ENCODE measurements at places on chromosomes 16 and 17. TPM values are rescaled to one million over a fixed set of nuclear protein-coding genes. Genes with fewer than 3 reads are reported as not detected.
A peak's percentile ranks its signal among the peaks of the same experiment; 100 is the strongest.

KRTAP4-3 gene
- total RNA-seq, result not detected

MYH2 gene
- total RNA-seq, result 0.33 TPM

CCDC43 gene
- total RNA-seq, result 28.8 TPM

NEUROD2 gene
- total RNA-seq, result not detected

GJC1 gene
- 18.8 TPM for total RNA-seq

ACSM5 gene
- total RNA-seq, result 1.6 TPM

PDILT gene
- total RNA-seq, result not detected

- no peak for DNase-seq
Measured at GRCh38 chr17:74527081-74527480, 4.2 kb downstream of the CD300LB start.

DNA sequence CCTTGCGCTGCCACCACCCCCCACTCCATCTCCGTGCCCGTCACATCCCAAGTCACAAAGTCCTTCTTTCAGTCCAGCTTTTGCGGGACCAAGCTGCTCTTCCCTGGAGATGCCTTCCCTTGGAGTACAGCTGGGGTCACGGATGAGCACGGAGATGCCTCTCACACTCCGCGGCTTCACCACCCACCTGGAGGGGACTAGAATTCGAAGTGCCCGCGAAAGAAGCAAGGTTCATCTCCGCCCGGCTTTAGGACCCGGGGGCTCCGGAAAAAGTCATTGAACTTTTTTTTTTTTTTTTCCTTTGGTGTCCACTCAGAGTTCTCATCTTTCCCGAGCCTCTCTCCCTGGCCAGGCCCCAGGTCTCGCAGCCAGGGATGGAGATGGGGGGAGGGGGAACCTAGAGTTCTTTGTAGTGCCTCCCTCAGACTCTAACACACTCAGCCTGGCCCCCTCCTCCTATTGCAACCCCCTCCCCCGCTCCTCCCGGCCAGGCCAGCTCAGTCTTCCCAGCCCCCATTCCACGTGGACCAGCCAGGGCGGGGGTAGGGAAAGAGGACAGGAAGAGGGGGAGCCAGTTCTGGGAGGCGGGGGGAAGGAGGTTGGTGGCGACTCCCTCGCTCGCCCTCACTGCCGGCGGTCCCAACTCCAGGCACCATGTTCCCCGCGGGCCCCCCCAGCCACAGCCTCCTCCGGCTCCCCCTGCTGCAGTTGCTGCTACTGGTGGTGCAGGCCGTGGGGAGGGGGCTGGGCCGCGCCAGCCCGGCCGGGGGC lies at the start of gene FKBP10:
Gene FKBP10, plus strand, starts transcription at position 624 of the 771 bp plus-strand sequence. Its CDS starts 31 bp downstream, at position 655.
- DNase-seq, result peak; percentile 61

GRCh38 chr16:55471448-55472097 lies 7.4 kb upstream of the MMP2 start:
- no peak for DNase-seq

GRCh38 chr17:43393944-43394482 lies 4.8 kb upstream of the ARL4D start:
- DNase-seq, result peak; percentile 86

DNA sequence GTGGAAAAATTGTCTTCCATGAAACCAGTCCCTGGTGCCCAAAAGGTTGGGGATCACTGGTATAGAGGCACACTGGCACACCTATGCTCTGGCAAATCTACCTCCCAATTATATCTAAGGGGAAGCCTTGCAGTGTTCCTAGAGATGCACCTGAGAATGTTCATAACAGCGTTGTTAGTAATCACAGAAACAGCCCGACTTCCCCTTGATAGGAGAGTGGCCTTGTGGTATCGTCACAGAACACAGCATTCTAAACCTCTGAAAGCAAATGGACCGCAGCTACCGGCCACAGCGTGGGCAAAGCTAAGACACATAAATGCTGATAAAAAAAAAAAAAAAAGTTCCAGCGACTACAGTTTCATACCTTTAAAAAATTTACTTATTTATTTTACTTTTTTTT lies 39.1 kb upstream of the ADGRG1 start:
- DNase-seq, result no peak

DNA sequence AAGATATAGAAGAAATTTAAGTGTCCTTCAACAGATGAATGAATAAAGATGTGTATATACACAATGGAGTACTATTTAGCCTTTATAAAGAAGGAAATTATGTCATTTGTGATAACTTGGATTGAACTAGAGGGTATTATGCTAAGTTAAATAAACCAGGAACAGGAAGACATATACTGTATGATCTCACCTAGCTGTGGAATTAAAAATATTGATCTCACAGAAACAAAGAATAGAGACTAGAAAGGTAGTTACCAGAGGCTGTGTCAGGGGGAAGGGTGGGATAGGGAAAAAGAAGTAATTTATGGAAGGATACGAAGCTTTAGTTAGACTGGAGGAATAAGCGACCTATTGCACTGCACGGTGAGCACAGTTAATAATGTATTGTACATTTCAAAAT lies 5.4 kb upstream of the ZNF267 start:
- DNase-seq, result no peak

DNA sequence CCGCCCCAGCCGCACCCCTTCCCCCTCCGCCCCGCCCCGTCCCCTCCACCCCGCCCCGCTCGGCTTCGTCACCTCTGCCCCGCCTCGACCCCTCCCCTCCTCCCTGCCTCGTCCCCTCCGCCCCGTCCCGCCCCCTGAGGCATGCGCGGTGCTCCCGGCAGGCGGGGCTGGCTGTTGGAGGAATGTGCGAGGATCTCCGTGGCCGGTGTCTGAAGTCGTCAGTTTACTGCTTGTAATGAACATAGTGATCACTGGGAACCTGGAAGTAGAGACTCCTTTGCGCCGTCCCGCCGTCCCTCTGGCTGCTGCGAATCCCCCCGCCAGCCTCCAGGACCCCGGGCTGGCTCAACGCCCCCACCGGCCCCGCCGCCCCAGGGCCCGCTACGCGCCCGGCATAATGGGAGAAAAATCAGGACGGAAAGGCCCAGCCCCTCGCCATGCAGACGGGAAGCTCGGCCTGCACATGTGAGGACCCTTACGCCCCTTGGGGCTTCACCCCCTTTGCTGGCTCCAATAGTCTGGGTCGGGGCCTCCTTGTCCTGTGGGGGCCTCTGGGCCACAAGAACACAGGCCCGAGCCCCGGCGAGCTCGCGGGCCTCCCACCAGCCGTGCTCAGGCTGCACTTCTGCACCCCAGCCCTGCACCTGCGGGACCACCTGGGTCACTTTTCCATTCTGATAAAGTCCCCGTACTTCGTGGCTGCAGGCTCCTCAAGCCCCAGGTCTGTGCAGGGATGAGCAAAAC lies 743.1 kb downstream of the KCNJ18 start:
- DNase-seq, result no peak

GRCh38 chr16:60137891-60138290 lies 1403.8 kb upstream of the GOT2 start:
- no peak for DNase-seq

DNA sequence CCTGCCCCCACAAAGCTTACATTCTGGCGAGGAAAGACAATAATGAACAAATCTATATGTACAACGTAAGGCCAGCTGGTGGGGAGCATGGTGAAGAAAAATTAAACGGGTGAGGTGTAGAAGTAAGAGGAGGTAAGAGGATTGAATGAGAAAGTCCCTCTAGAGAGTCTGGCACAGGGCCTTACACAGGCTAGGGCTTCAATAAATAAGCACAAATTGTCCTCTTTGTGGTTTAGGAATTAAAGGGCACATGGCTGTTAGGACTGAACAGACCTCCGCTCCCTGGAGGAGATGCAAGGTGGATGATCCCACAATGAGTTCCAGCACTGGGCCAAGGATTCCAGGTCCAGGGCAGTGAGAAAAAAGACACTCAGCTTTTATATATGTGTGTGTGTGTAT lies 43.1 kb upstream of the HAPSTR1 start:
- DNase-seq, result no peak

DNA sequence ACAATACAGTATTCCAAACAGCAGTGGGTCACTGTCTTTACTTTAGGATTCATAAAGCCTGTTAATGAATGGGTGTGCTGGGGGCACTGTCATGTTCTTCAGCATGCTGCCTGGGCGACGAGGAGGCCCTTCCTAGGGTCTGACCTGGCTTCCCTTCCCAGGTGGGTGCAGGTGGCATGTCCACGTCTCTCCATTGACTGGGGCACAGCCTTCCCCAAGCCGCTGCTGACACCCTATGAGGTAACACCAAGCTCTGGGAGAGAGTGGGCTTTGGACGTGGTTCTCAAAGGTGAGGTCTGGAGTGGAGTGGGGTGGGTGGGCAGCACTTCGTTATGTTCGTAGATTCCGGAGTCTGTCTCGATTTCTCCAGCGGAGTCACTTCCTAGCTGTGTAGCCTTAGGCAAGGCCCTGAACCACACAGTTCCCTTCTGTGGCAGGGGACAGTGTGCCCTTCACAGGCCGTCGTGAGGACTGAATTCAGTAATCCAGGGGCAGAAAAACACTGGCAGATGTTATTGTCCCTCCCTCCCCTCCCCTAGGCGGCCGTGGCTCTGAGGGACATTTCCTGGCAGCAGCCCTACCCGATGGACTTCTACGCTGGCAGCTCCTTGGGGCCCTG lies 771 bp upstream of the OVCA2 start:
- DNase-seq, result no peak

- DNase-seq, result no peak
Measured at GRCh38 chr16:47493381-47494337, 32.5 kb downstream of the PHKB start.

DNA sequence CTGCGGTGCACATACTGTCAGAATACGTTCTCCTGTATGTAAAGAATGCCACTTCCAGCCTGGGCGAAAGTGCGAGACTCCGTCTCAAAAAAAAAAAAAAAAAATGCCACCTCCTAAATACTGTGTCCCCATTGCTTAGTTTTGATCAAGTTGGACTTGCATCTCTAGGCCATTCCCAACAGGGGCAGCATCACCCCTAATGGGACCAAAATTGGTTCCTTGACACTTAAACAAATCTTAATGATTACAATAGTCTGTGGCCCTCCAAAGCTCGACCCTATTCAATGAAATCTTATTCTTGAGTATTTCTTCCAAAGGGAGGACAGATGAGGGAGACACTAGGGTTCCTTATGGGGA lies 154.7 kb upstream of the PLCG2 start:
- DNase-seq, result no peak

- DNase-seq, result no peak
Measured at GRCh38 chr16:46850619-46851555, 19.9 kb upstream of the C16orf87 start.

- peak; percentile 47 for DNase-seq
Measured at GRCh38 chr16:57994778-57995177, 5.7 kb downstream of the ZNF319 start.

DNA sequence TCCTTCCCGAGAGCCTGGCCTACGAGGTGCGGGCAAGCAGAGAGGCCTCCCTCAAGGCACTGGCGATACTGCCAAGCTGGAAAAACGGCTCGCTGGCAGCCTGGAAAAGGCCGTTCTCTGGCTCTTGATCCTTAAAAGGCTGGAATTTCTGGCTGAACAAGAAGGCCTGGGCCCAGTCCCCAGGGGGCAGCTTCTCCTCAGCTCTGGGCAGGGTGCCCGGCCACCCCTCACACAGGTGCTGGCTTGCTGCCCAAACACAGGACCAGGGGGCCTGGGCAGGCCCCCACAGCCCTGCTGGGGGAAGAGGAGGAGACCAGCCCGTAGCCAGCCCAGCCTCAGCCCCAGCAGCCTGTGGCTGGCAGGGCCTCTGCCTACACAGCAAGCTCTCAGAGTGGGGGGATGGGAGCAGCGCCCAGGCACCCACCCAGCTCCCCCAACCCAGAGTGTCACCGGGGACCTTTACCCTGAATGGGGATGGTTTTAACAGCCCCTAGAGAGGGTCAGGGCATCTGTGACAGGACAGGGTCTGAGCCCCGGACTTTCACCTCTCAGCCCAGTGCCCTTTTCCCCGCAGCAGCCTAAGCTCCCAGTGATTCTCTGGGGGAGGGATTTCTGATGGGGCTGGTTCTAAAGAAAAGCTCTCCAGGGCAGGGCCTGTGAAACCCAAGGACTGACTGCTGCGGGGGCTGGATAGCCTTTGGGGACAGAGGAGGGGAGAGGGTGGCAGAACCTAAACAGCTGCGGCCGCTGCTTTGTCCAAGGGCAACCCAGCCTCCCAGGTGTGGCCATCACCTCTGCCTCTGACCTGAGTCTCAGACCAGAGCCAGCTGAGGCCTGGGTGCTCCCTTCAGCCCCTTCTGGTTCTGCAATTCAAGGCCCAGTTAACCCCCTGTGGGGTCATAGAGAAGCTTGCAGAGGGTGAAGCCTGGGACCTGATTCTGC lies 38.6 kb upstream of the TOB1 start:
- DNase-seq, result peak; percentile 41

- no peak for DNase-seq
Measured at GRCh38 chr17:78771758-78772382, 10.2 kb downstream of the CYTH1 start.

GRCh38 chr16:4200000-4200780 lies 41.7 kb downstream of the SRL start:
- DNase-seq, result peak; percentile 61

GRCh38 chr16:30444231-30445148 lies 1.2 kb downstream of the SEPHS2 start:
- no peak for DNase-seq

DNA sequence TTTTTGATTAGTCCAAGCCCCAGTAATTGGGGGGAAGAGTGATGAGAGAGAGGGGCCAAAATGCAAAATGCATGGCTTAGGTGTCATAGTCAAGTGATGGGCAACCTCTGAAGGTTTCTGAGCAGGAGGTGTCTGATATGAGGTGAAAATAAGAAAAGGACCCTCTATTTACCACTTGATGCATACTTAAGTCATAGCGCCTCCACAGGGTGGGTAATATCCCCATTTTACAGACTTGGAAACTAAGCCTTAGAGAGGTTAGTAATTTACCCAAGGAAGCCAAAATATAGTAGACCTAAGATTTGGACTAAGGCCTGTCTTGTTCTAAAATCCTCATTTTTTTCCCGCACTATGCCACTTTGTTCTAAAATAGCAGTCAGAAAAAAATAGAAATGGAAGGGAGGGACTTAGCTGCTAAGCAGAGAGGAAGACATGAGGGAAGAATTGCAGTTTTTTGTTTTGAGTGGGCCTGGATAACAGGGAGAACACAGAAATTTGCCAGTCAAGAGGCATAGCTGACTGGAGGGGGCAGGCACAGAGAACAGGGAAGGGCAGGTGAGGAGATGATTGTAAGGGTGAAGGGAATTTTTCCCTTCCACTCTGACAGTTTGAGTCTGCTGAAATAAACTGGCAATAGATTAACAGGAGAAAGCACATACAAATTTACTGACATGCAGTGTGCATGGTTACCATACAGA lies 2.3 kb upstream of the GRB2 start:
- DNase-seq, result no peak
